ENCODE measurements at places on chromosomes 6 and 20. TPM values are rescaled to one million over a fixed set of nuclear protein-coding genes. Genes with fewer than 3 reads are reported as not detected.

GRCh38 chr6:158414851-158415262 is 102.6 kb downstream of the TULP4 start:
- DNase-seq: no peak

Gene GSTA2
- total RNA-seq: not detected

GRCh38 chr6:21522143-21522747 is 71.3 kb upstream of the SOX4 start:
- DNase-seq: no peak

- no peak for DNase-seq
These were observed 4.8 kb downstream of the PPP1R10 start for GRCh38 chr6:30612213-30612612.

Gene KCNK5
- 0.76 TPM for total RNA-seq

DNA sequence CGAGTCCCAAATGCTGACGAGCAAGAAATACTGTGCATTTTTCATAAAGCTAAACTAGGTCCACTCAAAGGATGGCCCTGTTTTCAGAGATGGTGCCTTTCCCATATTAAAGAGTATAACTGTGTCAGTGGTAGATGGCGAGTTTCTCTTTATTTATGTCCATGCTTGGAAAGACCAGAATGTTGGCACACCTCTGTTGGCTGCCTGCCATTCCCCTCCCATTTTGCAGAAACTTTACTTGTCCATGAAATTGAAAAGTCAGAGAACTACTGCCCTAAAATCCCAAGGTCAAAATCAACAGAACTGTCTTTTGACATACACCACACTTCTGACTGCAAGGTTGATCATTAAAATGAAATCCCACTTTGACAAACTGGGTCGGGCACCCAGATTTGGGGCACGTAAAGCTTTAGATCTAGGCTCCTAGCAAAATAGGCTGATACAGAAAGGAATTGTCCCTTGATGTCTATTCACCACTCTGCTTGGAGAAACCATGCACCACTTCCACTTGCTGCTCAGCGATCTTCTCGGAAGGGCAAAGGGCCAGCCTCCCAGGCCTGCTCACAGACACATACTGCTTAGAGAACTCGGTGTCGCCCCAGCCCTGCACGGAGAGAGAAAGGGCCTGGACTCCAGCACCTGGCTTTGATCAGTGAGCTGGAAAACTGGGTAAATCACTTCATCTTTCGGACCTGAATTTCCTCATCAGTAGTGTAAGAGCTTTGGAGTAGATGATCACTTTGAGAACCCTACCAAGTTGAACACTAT is 130.0 kb downstream of the AGPAT4 start:
- no peak for DNase-seq

Gene EPHA7
- total RNA-seq: 6.7 TPM

DNA sequence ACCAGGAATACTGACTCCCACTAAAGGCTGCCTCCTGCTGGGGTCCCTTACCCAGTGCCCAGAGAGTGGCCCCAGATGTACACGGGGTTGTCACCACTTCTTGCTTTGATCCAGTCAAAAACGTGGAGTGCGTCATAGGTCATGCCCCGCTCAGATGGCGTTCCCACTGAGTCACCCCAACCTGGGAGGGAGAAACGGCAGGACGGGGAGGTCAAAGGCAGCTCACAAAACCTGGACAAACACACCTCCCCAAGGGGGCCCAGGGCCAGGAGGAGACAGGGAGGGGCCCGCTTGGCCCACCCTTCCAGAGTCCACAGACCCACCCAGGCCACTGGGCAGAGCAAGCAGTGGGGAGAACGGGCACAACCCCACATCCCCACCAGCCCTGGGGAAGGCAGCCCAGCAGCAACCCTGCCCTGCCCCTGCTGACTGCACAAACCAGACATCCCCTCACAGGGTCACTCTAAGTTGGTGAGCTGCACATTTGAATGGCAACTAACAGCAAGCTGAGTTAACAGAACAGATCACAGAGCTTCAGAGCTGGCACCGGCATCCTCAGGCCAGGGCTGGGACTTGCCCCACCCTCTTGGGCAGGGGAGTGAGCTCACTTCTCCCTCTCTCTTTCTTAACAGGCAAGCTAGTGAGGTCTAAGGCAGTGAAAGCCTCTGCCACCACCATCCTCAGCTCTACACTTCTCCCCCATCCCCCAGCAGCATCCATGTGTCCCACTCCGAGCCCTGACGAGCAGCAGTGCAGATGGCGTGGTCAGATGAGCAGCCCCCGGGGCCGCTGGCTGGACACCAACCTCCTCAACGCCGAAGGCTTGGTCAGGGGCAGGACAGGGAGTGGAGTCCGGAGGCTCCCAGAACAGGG is 61.7 kb downstream of the PYGB start:
- peak; percentile 62 for DNase-seq

- DNase-seq: no peak
These were observed 36.7 kb upstream of the AKIRIN2 start for GRCh38 chr6:87738744-87739143.

- no peak for DNase-seq
These were observed 17.1 kb downstream of the MYLIP start for GRCh38 chr6:16146028-16146427.
